GM12878 (cell line): ENCODE measurements at places on chromosomes 2 and 18. TPM values are rescaled to one million over a fixed set of nuclear protein-coding genes. Genes with fewer than 3 reads are reported as not detected.

GRCh38 chr2:191811807-191812602 lies 34.9 kb downstream of the CAVIN2 start:
- no peak for DNase-seq
- no peaks in the 10 kb centered on the region for H3K36me3 ChIP-seq
- no peak overlapping the region for H3K27ac ChIP-seq
- H3K27me3 ChIP-seq, result no peaks in the 10 kb centered on the region
- no peaks in the 10 kb centered on the region for H3K4me1 ChIP-seq

- H3K27ac ChIP-seq, result no peak within 1 kb of the TSS
- DNase-seq, result no peak
- H3K36me3 ChIP-seq, result no peaks in the 10 kb centered on the region
- no peak within 1 kb of the TSS for H3K4me3 ChIP-seq
Measured at GRCh38 chr2:68643011-68643873, at the start of gene PROKR1. Gene PROKR1 (plus strand): TSS chr2:68643579. CDS start chr2:68645822, 2,243 bp downstream.

Gene RTP5
- total RNA-seq, result not detected in 2 replicates

Gene CSRNP3
- total RNA-seq, result 0.21 and 0.36 TPM in 2 replicates

- no peak for DNase-seq
- H3K27me3 ChIP-seq, result no peaks in the 10 kb centered on the region
- H3K27ac ChIP-seq, result no peak overlapping the region
- no peaks in the 10 kb centered on the region for H3K36me3 ChIP-seq
- no peak overlapping the region for H3K4me3 ChIP-seq
Measured at GRCh38 chr2:159096901-159097300, 128.5 kb downstream of the TANC1 start.

Gene AFF3
- total RNA-seq, result 4.1 and 4.3 TPM in 2 replicates

GRCh38 chr2:43292851-43293743 lies 66.7 kb upstream of the ZFP36L2 start:
- DNase-seq, result no peak
- peaks cover 21% of the 10 kb centered on the region for H3K4me1 ChIP-seq
- H3K4me3 ChIP-seq, result no peak overlapping the region
- H3K27ac ChIP-seq, result peak overlapping the region; percentile 78
- H3K36me3 ChIP-seq, result 0 out of 2 replicates have a peak, but pooled peaks cover 4% of the 10 kb centered on the region

Gene ESPNL
- 0.32 and 0.41 TPM in 2 replicates for total RNA-seq

DNA sequence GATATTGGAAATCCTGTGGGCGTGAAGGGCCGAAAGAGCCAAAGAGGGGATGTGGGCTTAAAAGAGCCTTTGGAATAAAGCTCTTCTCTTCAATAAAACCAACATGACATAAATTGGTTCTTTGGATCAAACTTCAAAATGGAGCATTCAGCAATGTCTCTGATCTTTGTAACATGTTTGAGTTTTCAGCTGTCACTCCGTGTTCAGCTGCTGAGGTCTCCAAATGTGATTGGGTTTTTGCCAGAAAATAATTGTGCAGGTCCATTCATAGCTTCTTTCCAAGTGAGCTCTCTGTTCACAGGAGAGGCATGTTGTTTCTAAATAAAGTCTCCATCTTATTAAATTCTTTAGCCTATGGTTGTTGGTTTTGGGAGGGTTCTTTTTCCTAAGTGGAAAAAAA lies 127.6 kb upstream of the CCDC68 start:
- no peak overlapping the region for H3K27ac ChIP-seq
- no peaks in the 10 kb centered on the region for H3K36me3 ChIP-seq
- H3K4me1 ChIP-seq, result no peaks in the 10 kb centered on the region
- DNase-seq, result no peak
- no peak overlapping the region for H3K4me3 ChIP-seq
- H3K27me3 ChIP-seq, result no peaks in the 10 kb centered on the region

- H3K36me3 ChIP-seq, result peaks cover 3% of the 10 kb centered on the region
- no peak overlapping the region for H3K27ac ChIP-seq
- H3K4me1 ChIP-seq, result no peaks in the 10 kb centered on the region
- no peak for DNase-seq
Measured at GRCh38 chr2:218555527-218555926, 12.6 kb downstream of the USP37 start.

DNA sequence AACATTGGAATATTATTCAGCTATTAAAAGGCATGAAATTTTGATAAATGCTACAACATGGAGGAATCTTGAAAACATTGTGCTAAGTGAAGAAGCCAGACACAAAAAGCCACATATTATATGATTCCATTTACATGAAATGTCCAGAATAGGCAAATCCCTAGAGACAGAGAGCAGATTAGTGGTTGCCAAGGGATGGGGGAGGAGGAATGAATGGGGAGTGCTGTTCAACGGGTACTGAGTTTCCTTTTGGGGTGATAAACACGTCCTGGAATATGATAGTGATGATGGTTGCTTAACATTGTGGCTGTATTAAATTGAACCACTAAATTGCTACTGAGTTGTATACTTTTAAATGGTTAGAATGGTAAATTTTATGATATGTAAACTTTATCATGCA lies 8.9 kb upstream of the TWSG1 start:
- no peak for DNase-seq
- no peak overlapping the region for H3K4me3 ChIP-seq
- no peaks in the 10 kb centered on the region for H3K27me3 ChIP-seq

- H3K27ac ChIP-seq, result no peak overlapping the region
- H3K36me3 ChIP-seq, result no peaks in the 10 kb centered on the region
- H3K4me3 ChIP-seq, result no peak overlapping the region
- no peaks in the 10 kb centered on the region for H3K4me1 ChIP-seq
- 0 out of 2 replicates have a peak, but pooled peaks cover 4% of the 10 kb centered on the region for H3K27me3 ChIP-seq
Measured at GRCh38 chr2:10891390-10891789, 20.3 kb upstream of the KCNF1 start.

- no peak for DNase-seq
- no peaks in the 10 kb centered on the region for H3K36me3 ChIP-seq
Measured at GRCh38 chr2:187442378-187442777, 5.7 kb downstream of the CALCRL start.

- H3K36me3 ChIP-seq, result no peaks in the 10 kb centered on the region
- no peak overlapping the region for H3K27ac ChIP-seq
- H3K4me3 ChIP-seq, result no peak overlapping the region
- DNase-seq, result no peak
- no peaks in the 10 kb centered on the region; the same call in 1 of the 2 replicates for H3K4me1 ChIP-seq
Measured at GRCh38 chr2:69077252-69077950, 64.4 kb downstream of the ANTXR1 start.

Gene ALK
- not detected in 2 replicates for total RNA-seq

Gene IL1A
- total RNA-seq, result 6.1 and 6.6 TPM in 2 replicates

- no peak for DNase-seq
- peaks cover 4% of the 10 kb centered on the region; the same call in 1 of the 2 replicates for H3K27me3 ChIP-seq
- H3K36me3 ChIP-seq, result no peaks in the 10 kb centered on the region
- no peak overlapping the region for H3K27ac ChIP-seq
- H3K4me1 ChIP-seq, result no peaks in the 10 kb centered on the region
- no peak overlapping the region for H3K4me3 ChIP-seq
Measured at GRCh38 chr2:198383392-198383791, 579.0 kb downstream of the PLCL1 start.

- H3K4me3 ChIP-seq, result no peak overlapping the region
- H3K27me3 ChIP-seq, result peaks cover 7% of the 10 kb centered on the region
- H3K36me3 ChIP-seq, result no peaks in the 10 kb centered on the region
- no peak overlapping the region for H3K27ac ChIP-seq
- DNase-seq, result no peak
Measured at GRCh38 chr2:174738841-174739240, 25.4 kb downstream of the CHRNA1 start.

Gene NPPC
- not detected in 2 replicates for total RNA-seq

GRCh38 chr2:181046833-181047232 lies 66.4 kb downstream of the UBE2E3 start:
- H3K4me1 ChIP-seq, result no peaks in the 10 kb centered on the region; the same call in 1 of the 2 replicates
- DNase-seq, result no peak
- H3K4me3 ChIP-seq, result no peak overlapping the region
- no peaks in the 10 kb centered on the region for H3K36me3 ChIP-seq
- no peak overlapping the region for H3K27ac ChIP-seq
